BJ (cell line): ENCODE measurements at places on chromosomes 5 and 9.

DNA sequence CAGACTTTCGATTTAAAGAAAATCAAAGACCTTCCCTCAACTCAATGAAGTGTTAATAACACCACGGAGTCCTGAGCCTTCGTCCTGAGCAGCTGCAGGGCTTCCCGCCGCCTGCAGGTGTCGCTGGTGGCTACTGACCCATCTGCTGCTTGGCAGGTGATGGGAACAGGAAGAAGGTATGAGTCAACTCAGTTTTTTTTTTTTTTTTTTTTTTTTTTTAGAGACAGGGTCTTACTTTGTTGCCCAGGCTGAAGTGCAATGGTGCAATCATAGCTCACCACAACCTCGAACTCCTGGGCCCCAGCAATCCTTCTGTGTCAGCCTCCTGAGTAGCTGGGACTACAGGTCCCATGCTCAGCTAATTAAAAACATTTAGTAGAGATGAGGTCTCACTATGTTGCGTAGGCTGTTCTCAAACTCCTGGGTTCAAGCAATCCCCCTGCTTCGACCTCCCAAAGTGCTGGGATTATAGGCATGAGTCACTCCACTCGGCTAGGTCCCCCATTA lies 185.7 kb upstream of the IL12B start:
- no peak for DNase-seq

GRCh38 chr9:22992780-22993179 lies 546.2 kb downstream of the DMRTA1 start:
- no peak for DNase-seq

DNA sequence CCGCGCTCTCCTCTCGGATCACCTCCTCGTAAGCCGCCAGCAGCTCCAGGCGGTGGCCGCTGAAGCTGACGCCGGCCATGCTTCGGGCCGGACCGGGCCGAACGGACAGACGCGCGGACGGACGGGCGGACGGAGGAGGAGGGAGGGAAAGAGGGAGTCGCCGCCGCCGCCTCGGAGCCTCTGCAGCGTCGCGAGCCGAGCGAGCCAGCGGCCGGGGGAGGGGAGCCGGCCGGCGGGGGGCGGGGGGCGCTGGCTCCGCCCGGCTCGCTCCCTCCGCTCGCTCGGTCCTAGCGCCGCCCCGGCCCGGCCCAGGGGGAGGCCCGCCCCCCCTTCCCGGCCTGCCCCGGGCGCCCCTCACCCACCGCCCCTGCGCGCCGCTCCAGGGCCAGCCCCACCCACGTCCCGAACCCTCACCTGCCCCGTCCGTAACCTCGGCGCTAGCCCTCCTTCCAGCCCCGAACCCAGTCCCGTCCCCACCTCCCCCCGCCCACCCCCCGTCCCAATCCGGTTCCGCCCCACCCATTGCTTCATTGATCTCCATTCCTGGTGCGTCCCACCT lies at the start of gene DBN1:
DBN1 (minus strand) TSS at position 192 of the 559 bp plus-strand sequence; CDS start at position 79, 113 bp downstream.
- DNase-seq: no peak

- DNase-seq: no peak
Measured at GRCh38 chr5:98774192-98775033, 950 bp downstream of the RGMB start.

GRCh38 chr5:161094411-161094810 lies 242.4 kb upstream of the ATP10B start:
- no peak for DNase-seq

GRCh38 chr5:1514027-1514818 lies 9.5 kb downstream of the LPCAT1 start:
- DNase-seq: no peak

- no peak for DNase-seq
Measured at GRCh38 chr5:97133101-97133500, 9.3 kb downstream of the LIX1 start.

- DNase-seq: no peak
Measured at GRCh38 chr5:154878642-154879335, 20.4 kb downstream of the CNOT8 start.

GRCh38 chr9:34337403-34337802 lies 8.0 kb downstream of the NUDT2 start:
- DNase-seq: no peak

- DNase-seq: no peak
Measured at GRCh38 chr9:114538241-114538640, 33.0 kb upstream of the WHRN start.

GRCh38 chr5:122702524-122702875 lies 72.4 kb upstream of the SNX2 start:
- no peak for DNase-seq

DNA sequence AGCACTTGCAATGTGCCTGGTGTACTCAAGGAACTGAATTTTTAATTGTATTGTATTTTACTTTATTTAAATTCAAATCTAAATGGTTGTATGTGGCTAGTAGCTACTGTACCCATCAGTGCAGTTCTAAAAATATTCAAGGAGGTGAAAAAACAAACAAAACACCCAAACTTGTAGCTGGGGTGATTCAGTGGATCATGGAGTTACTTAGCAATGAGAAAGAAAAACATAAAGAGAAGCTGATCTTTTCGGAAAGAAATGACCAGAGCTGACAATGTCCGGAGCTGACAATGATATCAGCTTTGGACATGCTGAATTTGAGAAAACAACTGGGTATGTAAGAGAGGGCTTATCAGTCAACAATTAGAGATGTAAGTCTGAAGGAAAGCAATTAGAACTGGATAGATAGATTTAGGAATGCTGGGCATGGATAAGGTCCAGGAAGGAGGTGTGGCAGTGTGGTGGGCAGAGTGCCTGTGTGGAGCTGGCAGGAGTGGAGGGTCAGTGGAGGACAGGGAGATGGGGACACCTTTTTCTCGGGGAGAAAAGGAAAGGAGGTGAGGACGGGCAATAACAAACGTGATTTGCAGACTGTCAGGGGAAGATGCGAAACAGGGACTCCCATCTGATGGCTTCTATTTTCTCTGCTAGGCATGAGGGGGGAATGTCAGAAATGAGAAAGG lies 113.2 kb downstream of the DCP2 start:
- no peak for DNase-seq

- DNase-seq: no peak
Measured at GRCh38 chr9:4421847-4422246, 68.4 kb upstream of the SLC1A1 start.

GRCh38 chr9:107739601-107740082 lies 250.1 kb upstream of the KLF4 start:
- DNase-seq: no peak

DNA sequence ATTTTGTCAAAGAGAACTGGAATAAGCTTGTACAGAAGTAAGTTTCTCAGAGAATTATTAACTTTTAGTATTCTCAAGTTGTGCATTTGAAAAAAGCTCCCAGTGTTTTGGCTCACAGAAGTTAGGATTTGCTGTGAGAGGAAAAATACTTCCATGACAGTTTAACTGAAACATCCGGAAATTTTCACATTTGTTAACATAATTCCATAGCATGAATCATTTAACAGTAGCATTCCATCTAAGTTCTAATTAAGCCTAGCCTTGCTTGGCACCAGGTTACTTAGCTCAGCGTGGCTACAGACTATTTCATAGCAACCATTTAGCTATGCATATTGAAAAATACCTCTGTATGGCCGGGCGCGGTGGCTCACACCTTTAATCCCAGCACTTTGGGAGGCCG lies 90.8 kb downstream of the LNPEP start:
- no peak for DNase-seq

- no peak for DNase-seq
Measured at GRCh38 chr5:94268226-94268625, 350.2 kb downstream of the KIAA0825 start.

DNA sequence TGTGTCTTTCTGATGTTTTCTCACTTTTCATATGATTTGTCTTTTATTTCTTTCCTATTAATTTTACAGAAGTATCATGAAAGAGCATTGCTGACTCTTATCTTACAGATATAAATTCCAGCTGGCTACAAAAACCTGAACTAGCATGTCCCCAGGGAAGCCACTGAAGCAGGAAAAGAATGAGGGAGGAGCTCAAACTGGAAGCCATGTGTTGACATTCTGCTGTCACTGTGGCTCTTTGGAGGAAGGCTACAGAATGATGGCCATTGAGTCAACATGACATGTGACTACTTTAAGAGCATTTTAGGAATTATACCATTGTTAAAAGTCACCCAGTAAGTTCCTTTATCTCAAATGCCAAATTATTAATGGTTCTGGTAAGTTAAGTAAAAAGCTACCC lies 638.3 kb upstream of the DMAC1 start:
- DNase-seq: no peak

- no peak for DNase-seq
Measured at GRCh38 chr9:121464968-121465367, 34.7 kb downstream of the GGTA1 start.

DNA sequence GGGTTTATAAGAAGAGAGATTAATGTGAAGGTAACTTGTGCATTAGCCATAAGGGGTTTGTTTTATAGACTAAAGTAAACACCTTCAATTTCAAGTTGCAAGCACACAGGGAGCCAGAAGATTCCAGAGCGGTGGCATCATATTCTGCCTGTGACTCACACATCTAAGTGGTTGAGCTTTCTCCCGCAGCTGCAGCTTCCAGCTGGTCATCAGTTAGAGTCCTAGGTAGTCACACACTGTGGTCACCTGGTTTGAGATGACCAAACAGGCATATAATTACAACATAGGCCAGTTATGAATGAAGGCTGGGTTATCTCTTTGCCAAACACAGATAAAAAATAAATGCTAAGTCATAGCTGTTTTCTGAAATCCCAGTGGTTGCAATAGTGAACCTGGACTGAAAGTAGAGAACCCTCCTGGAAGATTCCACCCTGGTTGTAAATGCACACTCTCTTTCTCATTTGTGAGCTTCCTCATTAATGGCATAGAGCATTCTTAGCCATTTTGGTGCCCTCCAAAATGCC lies 171.3 kb downstream of the GDNF start:
- DNase-seq: peak; percentile 90

DNA sequence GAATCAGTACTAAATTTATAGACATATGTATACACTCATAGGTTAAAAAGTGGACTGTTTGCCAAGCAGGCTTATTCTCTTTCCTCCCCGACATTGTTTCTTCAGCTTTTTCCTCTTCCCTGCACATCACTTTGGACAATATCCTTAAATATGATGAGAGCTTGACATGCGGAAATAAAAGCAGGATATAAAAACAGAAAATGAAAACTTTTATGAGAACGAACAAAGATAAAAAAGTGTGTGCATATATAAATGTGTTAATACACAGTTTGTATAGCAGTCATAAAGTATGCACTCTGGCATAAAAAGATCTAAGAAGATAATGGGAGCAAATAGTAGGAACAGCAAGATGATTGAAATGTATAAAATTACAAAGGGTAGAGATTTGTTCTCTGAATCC lies 86.4 kb upstream of the IFNE start:
- DNase-seq: no peak

GRCh38 chr5:102596113-102596512 lies 97.3 kb upstream of the SLCO6A1 start:
- no peak for DNase-seq

- DNase-seq: no peak
Measured at GRCh38 chr5:142221091-142221860, 103.5 kb downstream of the SPRY4 start.

GRCh38 chr9:20526500-20527319 lies 95.6 kb downstream of the MLLT3 start:
- DNase-seq: no peak
